Activated CD8-positive, alpha-beta memory T cell treated with anti-CD3 and anti-CD28 coated beads for 24 hours (primary cell): ENCODE measurements at places on chromosomes 5 and 9.

DNA sequence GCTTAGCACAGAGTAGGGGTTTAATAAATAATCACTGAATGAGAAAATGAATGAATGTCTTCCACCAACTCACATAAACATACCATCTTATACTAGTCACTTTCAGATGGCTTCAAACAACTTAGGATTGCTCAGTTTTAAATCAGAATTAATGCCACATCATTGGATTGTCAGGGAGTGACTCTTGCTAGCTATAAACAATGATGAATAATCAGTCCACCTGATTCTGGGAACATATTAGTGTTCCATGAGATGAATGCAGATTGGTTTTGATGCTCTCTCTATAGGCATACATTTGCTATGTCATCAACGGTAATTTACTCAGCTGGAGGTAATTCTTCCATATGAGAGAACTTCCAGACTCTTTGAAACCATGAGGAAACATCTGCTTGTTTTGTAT is 97.4 kb downstream of the CDH9 start:
- DNase-seq, result no peak

DNA sequence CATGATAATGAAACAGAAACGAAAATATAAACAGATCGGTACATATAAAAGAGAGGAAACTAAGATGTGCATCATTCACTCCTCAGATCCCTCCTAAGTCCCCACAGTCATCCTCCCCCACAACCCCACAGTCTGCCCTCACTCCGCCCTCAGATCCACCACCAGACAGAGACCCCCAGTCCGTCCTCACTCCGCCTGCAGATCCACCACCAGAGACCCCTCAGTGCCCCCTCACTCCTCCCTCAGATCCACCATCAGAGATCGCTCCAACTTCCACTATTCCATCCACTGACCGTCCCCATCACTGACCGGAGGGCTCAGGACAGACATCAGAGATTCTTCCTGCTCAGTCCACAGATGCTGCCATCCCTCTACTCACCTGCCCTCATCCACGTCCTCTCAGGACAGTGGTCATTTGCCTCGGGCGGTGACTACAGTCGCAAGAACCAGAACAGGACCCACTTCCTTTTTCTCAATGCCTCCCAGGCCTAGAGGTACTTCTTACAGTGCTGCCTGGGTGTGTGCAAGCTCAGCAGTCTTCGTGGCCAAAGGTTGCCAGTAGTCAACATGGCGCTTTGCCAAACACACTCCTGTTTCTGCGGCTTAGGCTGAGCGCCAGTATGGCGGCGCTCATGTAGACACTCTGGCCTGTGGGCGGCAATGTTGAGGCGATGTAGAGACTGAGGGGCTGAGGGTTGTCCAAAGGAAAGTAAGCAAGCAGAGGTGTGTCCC is 8.3 kb upstream of the SPATA31C1 start:
- no peak for DNase-seq

- DNase-seq, result no peak
These were observed 11.5 kb downstream of the IGFBPL1 start for GRCh38 chr9:38412751-38413150.

- no peak for DNase-seq
These were observed 149.1 kb downstream of the GHR start for GRCh38 chr5:42572313-42572712.

GRCh38 chr9:7976167-7976755 is 176.7 kb upstream of the DMAC1 start:
- DNase-seq, result no peak

DNA sequence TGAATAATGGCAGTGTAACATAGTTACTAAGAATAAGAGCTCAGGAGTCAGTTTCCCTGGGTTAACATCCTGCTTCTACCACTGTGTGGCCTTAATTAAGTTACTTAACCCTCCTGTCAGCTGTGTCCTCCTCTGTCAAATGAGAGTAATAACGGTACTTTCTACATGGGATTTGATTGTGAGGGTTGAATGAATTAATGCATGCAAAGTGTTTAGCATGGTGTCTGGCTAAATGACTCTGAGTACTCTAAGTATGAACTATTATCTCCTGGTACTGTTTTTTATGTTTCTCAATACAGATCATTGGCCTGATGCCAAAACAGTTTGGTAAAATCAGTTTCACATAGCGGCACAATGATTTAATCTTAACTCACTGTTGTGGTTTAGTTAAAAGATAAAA is 19.6 kb downstream of the ZNF131 start:
- DNase-seq, result no peak

DNA sequence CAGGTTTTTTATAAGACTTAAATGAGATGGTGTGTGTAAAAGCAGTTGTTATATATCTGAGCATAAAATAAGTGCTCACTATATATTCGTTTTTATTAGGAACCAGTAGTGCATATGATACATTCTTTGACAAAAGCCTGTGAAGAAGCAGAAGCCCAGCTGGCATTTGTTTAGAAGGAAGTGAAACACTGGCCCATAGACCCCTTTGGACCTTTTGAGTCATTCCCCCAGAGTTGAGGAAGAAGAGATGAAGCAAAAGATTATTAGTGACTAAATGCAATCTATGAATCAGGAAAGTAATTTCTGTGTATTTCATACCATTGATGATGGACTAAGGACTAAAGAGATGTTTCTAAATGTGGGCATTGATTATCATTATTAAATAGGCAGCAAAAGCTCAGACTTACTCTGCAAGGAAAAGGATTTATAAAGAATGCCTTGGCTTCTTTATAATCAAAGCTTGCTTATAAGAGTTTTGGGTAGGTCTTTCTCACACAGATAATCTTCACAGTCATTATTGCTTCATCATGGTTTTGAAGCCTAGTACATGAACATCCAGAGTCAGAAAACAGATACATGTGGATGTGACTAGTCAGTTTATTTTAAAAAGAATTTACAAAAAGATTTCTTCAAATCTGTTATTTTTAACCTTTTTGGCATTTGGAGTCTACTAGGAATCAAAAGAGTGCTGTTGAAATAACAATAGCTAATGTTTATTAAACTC is 16.9 kb upstream of the FER start:
- DNase-seq, result no peak

DNA sequence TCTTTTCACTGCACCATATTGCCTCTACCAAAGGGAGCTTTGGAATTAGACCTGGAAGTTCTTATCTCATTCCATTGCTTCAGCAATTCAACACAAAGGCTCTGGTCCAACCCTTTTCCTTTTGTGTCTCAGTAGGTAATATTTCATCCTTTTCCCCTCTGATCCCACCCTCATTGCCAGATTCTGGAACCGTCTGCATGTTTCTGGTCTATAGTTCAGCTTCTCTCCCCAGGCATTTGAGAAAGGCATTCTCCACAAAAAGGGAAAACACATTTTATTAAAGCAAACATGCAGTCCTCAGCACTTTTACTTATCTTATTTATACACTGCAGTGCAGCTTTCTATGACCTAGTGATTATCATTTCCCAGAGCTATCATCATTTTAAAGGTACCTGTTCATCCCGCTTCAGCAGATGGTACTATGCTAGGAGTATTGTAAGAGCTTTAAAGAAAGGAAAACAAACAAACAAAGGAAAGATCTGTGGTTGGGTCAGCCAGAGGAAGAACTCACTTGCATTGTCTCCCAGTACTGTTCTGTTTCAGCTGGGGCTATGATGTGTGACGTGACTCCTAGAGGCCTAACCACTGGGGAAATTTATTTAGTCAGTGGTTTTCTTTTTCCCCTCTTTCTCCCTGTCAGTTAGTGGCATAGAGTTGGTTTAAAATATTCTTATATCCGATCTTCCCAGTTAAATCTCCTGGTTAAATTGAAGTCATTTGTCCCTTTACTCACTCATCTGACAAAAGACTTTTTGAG is 269.2 kb downstream of the TMEM38B start:
- no peak for DNase-seq

GRCh38 chr5:171309276-171310211 is 496 bp downstream of the TLX3 start:
- DNase-seq, result no peak

DNA sequence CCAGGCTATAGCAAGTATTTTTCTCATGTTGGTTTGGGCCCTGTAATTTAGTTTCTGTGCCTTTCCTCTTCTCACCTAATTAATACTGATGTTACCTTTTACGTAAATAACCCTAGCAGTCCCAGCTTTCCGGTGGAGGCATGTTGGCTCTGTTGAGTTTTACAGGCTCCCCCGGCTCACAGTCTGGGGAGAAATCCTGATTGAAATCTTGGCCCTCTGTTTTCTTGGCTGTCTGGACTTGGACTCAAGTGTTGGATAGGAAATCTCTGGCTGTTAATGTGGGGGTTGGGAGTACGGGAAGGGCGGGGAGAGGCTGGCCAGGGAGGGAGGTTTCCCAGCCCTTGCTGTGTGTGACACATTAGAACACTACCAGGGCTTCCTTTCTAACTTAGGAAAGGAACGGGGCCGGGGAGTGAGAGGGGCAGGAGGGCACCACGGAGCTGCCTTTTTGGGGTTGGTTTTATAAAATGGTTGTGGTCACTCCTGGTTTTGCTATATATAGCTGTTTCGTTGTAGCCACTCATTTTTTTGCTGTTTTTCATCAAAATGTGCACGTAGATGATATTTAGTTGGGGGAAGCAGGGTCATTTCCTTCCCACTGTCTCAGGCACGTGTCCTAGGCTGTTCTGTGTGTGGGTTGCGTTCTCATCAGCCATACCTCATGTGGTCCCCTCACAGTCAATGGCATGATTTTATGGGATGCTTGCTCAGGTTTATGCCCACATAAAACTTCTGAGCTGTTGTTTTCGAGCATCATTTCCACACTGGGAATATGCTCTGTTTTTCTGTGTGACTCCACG is 11.0 kb downstream of the TRIO start:
- DNase-seq, result no peak

GRCh38 chr5:74251141-74252035 is 389.1 kb downstream of the ENC1 start:
- DNase-seq, result no peak

- DNase-seq, result no peak
These were observed 94.0 kb downstream of the PPARGC1B start for GRCh38 chr5:149824120-149824519.

DNA sequence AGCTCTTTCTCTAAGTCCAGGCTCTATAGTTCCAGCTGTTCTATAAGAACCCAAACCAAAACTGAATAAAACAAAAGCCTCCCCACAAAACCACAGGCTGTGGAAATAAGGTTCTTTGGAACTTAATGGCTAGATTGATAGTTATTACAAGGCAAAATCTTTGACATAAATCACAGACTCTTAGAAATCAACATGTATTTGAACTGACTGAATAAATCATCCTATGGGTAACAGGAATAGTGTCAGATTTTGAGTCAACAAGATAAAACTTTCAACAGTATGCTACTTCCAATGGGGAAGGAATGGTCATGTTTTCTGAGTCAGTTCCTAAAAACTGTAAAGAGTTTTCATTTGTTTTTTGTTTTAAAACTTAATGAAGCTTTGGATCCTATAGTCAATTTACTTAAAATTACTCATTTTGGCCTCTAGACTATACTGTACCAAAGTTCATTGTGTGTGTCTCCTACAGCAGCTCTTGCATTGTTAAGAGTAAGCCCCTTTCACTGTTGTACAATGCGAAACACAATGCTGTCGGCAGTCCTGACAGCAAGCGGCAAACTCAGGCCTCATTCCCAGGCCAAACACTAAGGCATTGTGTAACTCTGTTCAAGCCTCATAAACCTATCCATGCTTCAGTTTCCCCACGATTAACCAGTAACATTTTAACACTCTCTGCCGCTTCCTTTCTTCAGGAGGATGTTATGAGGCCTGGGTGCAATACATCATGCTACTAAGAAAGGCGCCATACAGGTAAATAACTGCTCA is 134.1 kb downstream of the ARL15 start:
- no peak for DNase-seq

DNA sequence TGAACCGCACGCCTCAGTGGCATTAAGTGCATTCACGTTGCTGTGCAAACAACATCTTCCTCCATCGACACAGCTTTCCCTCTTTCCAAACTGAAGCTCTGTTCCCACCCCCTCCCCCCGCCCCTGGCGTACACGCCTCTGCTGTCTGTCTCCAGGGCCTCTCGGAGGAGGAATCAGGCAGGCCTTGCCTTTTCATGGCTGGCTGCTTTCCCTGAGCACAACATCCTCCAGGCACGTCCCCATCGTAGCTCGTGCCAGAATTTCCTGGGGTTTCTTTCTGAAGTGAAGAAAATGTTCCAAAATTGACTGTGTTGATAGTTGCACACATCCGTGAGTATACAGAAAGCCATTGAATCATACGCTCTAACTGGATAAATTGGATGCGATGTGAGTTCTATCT is 22.3 kb upstream of the TMEM250 start:
- DNase-seq, result no peak

GRCh38 chr5:4374866-4375265 is 765.3 kb upstream of the ADAMTS16 start:
- DNase-seq, result no peak

- no peak for DNase-seq
These were observed 144.3 kb downstream of the EFNA5 start for GRCh38 chr5:107526270-107526937.

GRCh38 chr9:13352451-13352979 is 73.0 kb upstream of the MPDZ start:
- no peak for DNase-seq

DNA sequence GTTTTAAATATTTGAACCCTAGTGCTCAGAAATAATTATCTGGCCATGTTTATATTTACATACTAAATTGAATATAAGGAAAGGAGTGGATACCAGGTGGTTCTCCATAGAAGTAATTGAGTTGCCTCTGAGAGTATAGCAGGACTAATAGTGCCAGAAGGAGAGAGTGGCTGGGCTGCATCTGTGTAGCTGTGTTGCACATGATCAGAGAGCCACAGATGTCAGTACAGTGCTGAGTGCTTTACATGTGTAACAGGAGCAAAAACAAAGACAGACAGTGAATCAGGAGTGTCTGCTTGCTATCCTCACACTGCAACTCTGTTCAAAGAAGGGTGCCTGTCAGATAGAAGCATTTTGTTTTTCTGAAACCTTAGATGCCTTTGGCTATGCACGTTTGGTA is 353.9 kb upstream of the PAPPA start:
- DNase-seq, result no peak

DNA sequence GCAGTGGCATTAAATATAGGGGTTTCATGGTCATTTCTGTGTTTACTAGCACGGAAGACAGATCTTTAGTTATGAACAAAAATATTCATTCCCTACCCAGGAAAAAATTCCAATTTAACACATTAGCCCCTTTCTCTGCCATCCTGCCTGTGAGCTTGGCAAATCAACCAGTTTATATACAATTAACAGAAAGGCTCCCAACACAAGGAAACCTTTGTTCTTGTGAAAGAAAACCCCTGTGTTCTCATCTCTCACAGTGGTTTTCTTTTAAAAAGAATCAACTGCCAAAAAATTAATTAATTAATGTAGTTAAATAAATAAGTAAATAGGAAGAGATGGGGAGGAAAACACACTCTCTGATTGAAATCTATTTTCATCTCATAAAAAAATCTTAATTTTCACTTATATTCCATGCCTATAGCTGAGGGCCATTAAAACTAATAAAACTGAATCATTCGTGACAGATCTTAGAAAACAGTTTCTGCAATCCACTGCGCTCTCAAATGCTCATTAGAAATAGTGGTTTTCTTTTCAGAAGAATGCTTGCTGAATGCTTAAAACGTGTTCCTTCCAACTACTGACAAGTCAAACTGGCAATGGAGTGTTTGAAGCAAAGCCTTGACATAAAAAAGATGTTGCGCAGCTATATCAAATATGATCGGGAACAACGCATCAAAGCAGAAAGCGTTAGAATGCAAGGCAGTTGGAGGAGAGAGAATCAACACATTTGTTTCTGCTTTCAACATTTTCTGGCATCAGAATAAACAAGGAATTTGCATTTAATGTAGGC is 387.7 kb downstream of the TLR4 start:
- DNase-seq, result no peak

GRCh38 chr9:93091453-93092081 is 4.5 kb upstream of the CARD19 start:
- DNase-seq, result peak; percentile 77

- no peak for DNase-seq
These were observed 7.9 kb upstream of the SYK start for GRCh38 chr9:90793729-90794128.

- no peak for DNase-seq
These were observed 167.4 kb downstream of the GAPVD1 start for GRCh38 chr9:125428902-125429467.
